ENCODE measurements at places on chromosomes 12 and 14.
A peak's percentile ranks its signal among the peaks of the same experiment; 100 is the strongest.

DNA sequence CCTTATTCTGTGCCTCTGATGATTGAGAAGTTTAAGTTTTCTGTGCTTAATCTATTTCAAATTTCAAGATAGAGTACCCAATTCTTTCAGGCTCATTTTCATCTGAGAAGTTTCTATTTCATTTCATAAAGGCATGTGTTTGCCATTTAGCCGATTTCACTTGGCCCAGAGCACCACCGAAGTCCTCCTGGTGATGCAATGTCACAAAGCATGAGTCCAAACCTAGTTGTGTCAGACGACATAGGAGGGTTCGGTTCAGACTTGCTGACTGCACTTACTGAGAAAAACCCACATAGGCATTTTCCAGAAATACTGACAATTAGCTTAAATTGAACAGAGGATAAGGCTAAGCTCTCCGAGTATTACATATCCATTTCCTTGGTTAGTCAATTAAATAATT, 152.4 kb upstream of the FAR2 start:
- DNase-seq: no peak

GRCh38 chr12:31009976-31010375, 63.7 kb upstream of the DDX11 start:
- no peak for DNase-seq

- DNase-seq: no peak
These were observed 15.4 kb downstream of the C1S start for GRCh38 chr12:7075939-7076338.

- no peak for DNase-seq
These were observed 2.6 kb upstream of the TAMALIN start for GRCh38 chr12:52004042-52004648.

- DNase-seq: no peak
These were observed 96.6 kb downstream of the CFAP54 start for GRCh38 chr12:96585977-96586376.

DNA sequence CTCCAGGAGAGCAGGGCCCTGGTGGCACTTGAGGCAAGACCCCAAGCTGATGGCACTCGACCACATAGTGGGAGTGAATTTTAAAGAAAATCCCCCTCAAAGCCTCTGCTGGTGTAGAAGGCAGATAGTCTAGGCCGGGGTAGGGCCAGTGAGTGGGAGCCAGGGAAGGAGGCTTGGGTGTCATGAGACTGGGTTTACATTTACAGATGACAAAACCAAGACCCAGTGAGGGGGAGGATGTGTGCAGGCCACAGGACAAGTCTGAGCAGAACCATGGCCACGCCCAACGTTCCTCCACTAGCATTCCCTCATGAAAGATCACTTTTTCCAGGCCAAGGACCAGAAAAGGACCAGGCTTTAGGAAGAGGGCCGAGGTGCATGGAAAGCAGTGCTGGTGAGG, 42.0 kb downstream of the EVL start:
- no peak for DNase-seq

- DNase-seq: no peak
These were observed 114.1 kb downstream of the RFLNA start for GRCh38 chr12:124408822-124409517.

GRCh38 chr14:56145181-56145769, 27.1 kb downstream of the PELI2 start:
- no peak for DNase-seq

- DNase-seq: no peak
These were observed 604 bp downstream of the GLIPR1 start for GRCh38 chr12:75481013-75481705.

DNA sequence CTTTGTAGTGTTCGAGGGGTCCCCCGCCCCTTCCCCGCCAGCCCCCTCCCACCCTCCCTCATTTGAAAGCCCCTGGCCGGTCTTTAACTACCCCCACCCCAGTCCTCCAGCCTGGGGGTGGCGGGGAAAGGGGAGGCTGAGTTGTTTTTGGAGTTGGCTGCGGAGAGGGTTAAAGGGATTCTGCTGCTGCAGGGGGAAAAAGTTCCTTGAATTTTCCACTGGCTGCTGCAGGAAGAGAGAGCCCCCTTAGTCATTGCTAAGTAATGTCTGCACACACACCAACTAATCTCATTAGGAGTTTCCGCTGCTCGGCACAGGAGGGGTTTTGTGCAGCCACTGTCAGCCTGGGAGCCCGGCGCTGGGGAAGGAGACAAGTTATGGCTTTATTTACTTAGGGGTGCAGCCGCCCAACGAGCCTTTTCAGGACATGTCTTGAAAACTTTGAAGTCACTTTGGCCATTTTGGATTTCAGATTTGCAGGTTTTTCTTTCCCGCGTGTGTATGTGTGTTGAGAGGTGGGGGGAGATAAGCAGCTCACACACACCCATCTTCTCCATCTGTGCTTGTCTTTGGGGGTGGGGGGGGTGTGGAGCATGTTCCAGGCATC, 1.8 kb downstream of the ELK3 start:
- peak; percentile 51 for DNase-seq

DNA sequence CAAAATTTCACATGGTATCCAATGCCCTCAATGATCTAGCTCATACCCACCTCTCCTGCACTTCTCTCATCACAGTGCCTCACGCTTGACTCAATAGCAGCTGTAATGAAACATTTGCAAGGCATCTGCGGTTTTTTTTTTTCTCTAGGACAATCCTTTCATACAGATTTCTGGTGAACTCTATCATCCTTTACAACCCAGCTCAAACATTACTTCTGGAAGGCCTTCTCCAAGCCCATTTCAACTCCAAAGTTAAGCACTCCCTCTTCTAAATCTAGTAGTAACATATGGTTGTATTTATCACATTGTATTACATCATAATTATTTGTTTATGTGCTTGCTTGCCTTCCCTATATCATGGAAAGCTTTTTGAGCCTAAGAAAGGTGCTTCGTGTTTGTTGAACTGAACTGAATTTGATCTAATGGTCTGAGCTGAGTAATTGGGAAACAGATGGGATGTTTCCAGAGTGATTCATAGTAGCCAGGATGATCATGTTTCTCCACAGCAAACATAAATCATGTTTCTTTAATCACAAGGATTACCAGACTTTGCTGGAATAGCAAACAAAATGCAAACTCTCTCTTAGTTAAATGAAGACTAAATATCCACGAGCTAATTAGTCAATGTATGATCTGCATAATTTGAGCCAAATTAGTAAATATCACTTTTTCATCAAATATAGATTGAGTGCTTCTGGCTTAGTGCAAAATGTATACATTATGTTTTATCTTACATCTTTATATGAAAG, 14.3 kb downstream of the CFL2 start:
- no peak for DNase-seq

DNA sequence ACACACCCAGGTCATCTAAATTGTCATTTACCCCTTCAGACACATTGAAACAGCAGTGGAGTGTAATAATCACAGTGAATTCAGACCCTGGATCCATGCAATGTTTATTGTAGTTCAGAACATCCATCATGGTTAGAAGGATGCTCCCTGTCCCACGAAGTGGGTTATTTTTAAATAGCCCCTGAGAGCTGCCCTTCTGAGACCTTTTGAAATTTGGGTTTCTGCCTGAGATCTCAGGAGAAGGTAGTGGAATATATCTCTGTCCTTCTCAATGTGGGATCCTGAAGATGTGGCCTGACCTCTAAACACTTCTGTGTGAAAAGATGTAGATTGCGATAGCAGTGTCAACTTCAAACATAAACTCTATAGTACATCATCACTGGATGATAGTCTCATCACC, 1080.6 kb downstream of the TMEM121 start:
- no peak for DNase-seq

DNA sequence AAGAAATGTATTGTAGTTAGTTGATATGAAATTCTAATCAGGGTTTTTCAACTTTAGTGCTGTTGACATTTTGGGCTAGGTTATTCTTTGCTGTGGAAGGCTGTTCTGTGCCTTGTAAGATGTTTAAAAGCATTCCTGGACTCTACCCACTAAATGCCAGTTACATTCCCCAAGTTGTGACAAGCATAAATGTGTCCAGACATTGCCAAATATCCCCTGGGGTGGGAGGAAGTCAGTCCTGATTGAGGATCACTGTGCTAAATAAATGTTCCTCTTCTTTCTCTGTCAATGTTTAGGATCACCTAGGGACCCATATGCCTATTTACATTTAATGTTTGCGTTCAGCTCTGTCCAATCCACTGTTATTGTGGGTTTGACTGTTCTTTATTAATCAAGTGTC, 268.3 kb downstream of the TMTC2 start:
- no peak for DNase-seq

GRCh38 chr12:6638305-6638704, 2.5 kb upstream of the LPAR5 start:
- DNase-seq: no peak

DNA sequence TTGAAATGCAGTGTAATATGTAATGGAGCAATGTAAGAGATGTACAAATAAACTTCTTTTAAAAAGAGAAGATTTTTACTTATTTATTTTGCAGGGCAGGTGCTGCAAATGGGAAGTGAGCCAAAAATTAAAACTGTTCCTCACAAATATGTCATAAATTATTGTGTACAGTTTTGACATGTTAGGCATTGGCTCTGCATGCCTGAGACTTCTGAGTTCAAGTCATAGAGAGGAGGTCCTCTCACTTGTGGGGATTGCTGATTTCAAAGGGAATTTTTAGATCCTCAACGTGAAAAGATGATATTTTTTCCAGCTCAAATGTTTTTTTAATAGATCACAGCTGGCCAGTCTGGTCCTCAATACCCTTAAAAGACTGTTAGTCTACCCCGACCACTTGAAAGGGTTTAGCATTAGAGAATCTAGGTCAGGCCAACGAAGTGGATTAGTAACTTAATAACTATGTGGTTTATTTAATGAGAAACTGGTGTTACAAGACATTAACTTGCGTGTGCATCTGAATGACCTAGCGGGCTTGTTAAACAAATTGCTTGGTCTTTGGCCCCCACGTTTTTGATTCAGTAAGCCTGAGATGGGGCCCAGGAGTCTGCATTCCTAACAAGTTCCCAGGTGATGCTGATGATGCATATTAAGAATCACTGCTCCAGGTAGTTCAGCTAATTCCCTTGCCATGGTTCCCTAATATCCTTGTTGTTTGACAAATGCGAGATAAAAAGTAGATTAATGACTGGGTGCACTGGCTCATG, 30.9 kb upstream of the WDR89 start:
- no peak for DNase-seq

DNA sequence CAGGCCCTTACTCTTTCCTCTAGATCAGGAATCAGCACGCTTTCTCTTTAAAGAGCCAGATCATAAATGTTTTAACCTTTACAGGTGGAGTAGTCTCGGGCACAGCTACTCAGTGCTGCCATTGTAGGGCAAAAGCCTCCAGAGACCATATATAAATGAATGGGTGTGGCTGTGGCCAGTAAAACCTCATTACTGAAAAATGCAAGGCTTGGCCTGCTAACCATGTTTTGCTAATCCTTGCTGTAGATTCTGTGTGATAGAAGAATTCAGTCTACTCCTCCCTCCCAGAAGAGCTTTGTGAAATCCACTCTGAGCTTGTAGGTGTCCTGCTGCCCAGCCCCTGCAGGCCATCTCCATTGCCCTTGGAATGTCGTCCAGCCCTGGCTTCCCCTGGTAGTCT, 58.1 kb downstream of the HSP90AA1 start:
- no peak for DNase-seq

- no peak for DNase-seq
These were observed 9.3 kb downstream of the TESPA1 start for GRCh38 chr12:54975272-54975671.

DNA sequence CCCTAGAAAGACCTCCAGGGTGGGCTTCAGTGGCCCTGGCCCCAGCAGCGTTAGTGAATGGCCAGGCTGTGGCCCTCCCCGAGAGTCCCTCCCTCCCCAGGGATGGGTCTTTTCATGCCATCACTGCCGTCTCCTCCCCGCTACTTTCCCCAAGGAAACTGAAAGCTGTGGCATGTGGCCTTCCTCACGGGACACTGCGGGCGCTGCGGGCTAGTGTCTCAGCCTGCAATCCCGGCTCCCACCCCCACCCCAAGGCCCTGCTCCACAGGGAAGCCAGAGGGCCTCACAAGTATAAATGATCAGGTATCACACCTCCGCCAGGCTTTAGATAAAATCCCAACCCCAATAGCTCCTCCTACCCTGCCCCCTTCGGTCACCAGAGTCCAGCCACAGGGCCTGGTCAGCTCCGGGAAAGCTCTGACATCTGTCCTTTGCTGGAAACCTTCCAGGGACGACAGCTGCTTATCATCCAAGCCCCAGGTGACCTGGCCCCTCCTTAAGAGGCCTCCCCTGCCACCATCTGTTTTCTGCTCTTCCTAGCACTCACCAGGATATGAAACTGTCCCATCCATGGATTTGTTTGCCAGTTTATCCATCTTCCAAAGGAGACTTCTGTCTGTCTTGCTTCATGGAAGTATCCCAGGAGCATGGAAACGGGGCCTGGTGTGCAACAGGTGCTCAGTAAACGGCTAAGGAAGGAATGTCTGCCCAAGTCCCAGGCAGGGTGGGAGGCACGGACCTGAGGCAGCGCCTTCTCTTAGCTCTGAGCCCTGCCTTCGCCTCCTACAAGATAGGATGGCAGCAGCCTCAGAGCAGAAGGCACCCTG, 31.6 kb downstream of the CCDC85C start:
- no peak for DNase-seq

DNA sequence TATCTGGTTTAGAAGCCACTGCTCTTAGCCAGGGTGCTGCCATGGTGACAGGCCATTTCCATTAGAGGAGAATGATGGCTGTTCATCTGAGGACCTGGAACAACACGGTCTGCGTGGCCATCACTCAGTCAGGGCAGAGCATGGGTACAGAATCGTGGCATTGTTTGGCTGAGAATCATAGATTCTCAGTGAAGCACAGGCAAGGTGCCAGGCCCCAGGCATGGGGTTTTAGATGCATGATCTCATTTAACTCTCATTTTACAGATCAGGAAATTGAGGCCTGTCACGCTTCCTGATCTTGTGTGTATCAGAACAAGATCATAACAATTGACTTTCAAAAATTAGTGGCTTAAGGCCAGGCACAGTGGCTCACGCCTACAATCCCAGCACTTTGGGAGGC, 26.8 kb upstream of the IRF2BPL start:
- no peak for DNase-seq

DNA sequence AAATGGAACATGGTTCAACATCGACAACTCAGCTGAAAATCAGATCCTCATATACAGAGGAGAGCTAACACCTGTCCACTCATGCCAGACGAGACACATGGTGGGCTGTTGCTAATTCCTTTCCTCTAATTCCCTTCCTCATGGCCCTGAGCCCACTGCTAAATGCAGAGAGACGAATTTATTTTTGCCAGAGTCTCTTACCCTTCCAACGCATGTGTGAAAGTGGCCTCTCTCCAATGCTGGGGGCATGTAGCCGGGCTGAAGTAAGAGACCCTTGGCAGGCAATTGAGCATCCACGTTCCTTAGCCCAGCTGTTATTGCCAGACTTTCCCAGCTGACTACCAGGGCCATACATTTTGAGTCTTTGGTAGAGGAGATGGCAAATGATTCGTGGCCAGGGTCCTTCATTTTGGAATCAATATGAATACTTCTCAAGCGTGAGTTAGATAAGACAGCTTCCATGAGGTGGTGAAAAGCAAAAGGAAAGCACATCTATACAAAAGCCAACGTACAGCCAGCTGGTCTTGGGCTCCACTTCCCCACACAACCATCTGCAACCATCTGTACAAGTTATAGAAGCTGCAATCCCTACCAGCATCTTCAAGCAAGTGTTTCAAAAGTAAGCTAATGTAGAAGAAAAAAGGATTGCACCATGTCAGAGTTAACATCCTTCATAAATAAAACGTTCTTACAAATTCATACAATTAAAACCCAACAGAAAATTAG, 28.6 kb downstream of the CORO1C start:
- no peak for DNase-seq
